ENCODE measurements at places on chromosomes 7 and 10. TPM values are rescaled to one million over a fixed set of nuclear protein-coding genes. Genes with fewer than 3 reads are reported as not detected.

DNA sequence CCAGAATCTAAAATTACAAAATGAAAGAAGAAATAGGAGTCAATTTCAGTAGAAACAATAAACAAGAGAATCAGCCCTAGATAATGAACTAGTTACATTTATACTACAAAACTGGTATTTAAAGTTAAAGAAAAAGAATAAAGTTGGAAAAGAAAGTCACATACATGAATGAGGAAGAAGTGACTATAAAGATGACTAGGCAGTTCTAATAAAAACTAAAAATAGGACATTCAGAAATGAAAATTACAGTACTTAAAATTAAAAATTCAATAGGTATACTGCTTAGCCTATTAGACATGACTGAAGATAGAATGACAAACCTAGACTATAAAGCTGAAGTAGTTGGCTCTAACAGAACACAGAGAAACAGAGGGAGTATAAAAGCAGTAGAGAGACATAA, 108.8 kb downstream of the AHR start:
- H3K27me3 ChIP-seq = no peaks in the 10 kb centered on the region
- no peak for DNase-seq
- no peak overlapping the region for H3K4me3 ChIP-seq
- H3K36me3 ChIP-seq = no peaks in the 10 kb centered on the region

- DNase-seq = no peak
- no peaks in the 10 kb centered on the region for H3K4me1 ChIP-seq
- no peaks in the 10 kb centered on the region for H3K27me3 ChIP-seq
- no peaks in the 10 kb centered on the region for H3K36me3 ChIP-seq
Measured at GRCh38 chr10:126169899-126170298, 218.4 kb downstream of the ADAM12 start.

DNA sequence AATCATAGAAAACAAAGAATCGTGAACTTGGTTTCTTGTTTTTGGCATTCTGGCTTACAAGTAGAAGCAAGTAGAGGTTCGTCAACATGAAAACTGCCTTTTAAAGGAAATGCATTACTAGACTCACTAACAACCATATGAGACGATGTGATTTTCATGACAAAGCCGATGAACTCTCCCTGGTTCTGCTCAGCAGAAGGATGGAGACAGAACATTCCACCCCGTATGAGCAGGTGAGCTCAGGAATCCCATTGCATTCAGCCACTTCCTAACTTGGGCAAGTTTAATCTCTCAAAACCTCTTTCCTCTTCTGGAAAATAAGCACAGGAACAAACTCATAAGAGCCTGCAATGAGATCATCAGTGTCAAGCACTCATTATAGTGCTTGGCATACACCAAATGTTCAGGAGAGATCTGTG, 57.4 kb upstream of the SVIL start:
- H3K4me3 ChIP-seq = no peak overlapping the region
- no peak for DNase-seq
- no peaks in the 10 kb centered on the region for H3K36me3 ChIP-seq
- H3K27me3 ChIP-seq = no peaks in the 10 kb centered on the region
- no peaks in the 10 kb centered on the region for H3K4me1 ChIP-seq

GRCh38 chr7:8973601-8974000, 540.2 kb downstream of the NXPH1 start:
- no peak for DNase-seq
- no peaks in the 10 kb centered on the region for H3K36me3 ChIP-seq
- no peaks in the 10 kb centered on the region for H3K27me3 ChIP-seq

GRCh38 chr7:1368682-1369571, 90.3 kb downstream of the MICALL2 start:
- no peak overlapping the region for H3K4me3 ChIP-seq
- H3K36me3 ChIP-seq = no peaks in the 10 kb centered on the region
- H3K4me1 ChIP-seq = no peaks in the 10 kb centered on the region
- no peak overlapping the region for H3K27ac ChIP-seq

DNA sequence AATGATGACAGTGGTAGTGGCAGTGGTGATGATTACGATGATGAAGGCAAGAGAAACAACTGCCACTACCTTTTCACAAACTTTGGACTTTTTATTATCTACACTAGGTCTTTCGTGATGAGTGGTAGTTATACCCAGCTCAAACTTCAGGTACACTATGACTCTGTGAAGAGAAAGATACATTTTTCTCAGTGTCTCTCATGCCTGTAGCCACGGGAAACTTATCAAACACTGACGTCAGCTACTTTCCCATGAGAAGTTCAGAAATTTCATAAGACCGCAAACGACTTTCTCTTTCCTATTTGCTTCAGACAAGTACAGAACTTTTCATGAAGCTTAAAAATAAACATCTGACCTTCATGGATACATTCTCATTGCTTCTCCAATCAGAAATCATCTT, 57.0 kb downstream of the CALD1 start:
- H3K4me3 ChIP-seq = no peak overlapping the region
- H3K4me1 ChIP-seq = no peaks in the 10 kb centered on the region
- DNase-seq = no peak
- H3K27ac ChIP-seq = no peak overlapping the region
- no peaks in the 10 kb centered on the region for H3K36me3 ChIP-seq

- no peak for DNase-seq
- H3K27ac ChIP-seq = no peak overlapping the region
- no peak overlapping the region for H3K4me3 ChIP-seq
Measured at GRCh38 chr10:74841265-74841973, 15.0 kb downstream of the KAT6B start.

- H3K4me1 ChIP-seq = no peaks in the 10 kb centered on the region
- no peak overlapping the region for H3K4me3 ChIP-seq
- no peaks in the 10 kb centered on the region for H3K36me3 ChIP-seq
- H3K27me3 ChIP-seq = no peaks in the 10 kb centered on the region
Measured at GRCh38 chr10:83835945-83836745, 303.2 kb upstream of the GHITM start.

Gene PLEKHA8
- 4.5 TPM for total RNA-seq

Gene IFIT2
- total RNA-seq = 1.6 TPM

Gene ATOH7
- not detected for total RNA-seq

Gene NRBF2
- total RNA-seq = 6.7 TPM

Gene LBX1
- not detected for total RNA-seq

Gene UCN3
- 1.2 TPM for total RNA-seq

Measured in pancreas (tissue), 10 donors.